Stimulated activated CD4-positive, alpha-beta T cell treated with anti-CD3 and anti-CD28 coated beads, TNF-alpha, amount 100 ng/mL, for 4 hours (primary cell): ENCODE measurements at places on chromosomes 4 and X.

DNA sequence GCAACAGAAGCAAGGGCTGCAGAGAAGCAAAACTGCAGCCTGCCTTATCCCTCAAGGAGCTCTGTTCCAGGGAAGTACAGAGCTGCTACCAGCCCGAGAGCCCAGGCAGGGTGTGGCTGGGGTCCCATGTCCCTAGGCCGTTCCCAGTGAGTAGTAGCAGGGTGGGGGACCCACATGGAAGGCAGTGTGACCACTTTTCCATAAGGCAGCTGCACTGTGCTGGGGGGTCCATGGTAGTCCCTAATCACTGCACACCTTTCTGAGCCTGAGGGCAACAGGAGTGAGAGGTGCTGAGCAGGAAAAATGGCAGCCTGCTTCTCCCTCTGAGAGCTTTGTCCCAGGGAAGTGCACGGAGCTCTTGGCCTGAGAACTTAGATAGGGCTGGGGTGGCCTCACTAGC, 135.9 kb downstream of the SH3BGRL start:
- no peak for DNase-seq

- DNase-seq, result no peak
Measured at GRCh38 chr4:107850438-107850837, 25.7 kb downstream of the SGMS2 start.

DNA sequence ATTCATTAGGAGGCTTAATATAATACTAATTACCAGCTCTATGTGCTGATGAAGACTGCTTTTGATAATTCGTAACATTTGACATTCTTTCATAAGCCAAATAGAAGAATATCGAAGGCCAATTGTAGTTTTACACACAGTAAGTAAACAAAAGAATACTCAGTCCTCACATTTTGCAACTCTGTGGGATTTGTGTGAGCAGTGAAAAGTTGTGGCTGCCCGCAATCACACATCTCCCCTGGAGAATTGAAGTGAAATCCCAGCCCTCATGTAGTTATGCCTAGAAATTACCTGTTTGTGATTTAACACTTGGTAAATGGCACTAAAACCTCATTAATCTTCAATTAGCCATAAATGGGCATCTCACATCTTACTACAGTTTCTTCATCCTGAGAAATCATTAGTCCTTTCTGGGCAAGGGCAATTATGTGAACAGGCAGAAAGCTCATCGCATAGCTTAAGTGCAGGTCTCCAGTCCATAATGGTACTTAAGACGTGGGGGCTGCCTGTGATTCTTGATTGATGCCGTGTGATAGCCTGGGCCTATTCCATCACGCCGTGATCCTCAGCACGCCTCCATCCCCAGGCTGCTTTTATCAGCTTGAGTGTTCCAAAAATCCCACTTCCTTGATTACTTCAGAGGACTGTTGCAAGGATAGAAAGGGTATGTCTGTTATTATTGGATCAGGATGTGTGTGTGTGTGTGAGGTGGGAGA, 97.9 kb upstream of the METTL14 start:
- no peak for DNase-seq

DNA sequence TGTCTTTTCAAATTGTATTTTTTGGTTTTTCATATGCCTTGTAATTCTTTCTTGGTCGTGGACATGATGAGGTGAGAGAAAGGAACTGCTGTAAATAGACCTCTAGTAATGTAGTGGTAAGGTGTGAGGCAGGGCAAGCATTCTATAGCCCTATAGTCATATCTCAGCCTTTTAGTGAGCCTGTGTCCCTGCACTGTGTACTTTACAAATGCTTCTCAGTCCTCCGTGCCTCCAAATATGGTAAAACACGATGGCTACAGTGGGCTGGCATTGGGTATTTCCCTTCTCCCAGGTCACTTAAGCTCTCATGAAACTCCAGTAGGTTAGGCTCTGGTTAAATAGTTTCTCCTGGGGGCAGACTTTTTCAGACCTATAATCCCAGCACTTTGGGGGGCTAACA, 57.9 kb upstream of the PLS3 start:
- DNase-seq, result no peak

GRCh38 chr4:123348946-123349345, 47.6 kb upstream of the SPRY1 start:
- no peak for DNase-seq

GRCh38 chr4:13903901-13904300, 276.4 kb upstream of the BOD1L1 start:
- no peak for DNase-seq

GRCh38 chr4:1783970-1784369, 9.1 kb upstream of the FGFR3 start:
- DNase-seq, result no peak

DNA sequence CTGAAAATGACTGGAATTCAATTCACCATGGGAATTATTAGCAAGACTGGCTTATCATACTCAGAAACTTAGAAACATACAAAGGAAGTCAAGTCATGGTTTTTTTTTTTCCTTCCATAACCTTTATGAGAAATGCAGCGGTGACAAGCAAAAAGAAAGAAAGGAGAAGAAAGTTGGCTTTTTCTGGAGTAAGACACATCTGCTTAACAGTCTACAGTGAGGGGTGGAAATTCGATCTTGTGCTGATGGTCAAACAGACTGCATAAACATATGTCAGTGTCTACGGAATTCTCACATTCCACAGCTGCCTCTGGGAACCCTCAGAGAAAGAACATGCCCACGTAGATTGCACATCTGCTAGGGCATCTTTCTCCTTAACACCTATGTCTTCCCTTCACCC, 54.6 kb downstream of the PROM1 start:
- DNase-seq, result no peak

- no peak for DNase-seq
Measured at GRCh38 chr4:139243448-139244365, 36.3 kb downstream of the MGARP start.

GRCh38 chrX:53724872-53725271, 38.4 kb upstream of the HUWE1 start:
- DNase-seq, result no peak

DNA sequence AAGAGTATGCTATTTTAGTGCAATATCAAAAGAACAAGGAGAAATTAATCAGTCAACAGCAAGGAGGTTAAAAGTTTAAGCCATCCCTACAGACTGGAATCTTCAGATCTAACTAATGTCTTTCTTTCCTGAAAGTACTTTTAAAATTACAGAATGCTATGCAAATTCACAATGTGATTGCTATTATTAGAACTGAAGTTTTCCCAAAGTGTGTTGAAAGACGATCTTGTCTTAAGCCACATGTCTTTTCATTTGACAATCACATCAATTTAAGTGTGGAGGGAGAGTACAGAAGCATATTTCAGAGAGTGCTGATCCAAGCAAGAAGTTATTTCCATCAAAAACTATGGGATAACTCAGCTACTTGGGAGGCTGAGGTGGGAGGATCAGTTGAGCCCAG, 64.7 kb upstream of the TNIP3 start:
- DNase-seq, result no peak

DNA sequence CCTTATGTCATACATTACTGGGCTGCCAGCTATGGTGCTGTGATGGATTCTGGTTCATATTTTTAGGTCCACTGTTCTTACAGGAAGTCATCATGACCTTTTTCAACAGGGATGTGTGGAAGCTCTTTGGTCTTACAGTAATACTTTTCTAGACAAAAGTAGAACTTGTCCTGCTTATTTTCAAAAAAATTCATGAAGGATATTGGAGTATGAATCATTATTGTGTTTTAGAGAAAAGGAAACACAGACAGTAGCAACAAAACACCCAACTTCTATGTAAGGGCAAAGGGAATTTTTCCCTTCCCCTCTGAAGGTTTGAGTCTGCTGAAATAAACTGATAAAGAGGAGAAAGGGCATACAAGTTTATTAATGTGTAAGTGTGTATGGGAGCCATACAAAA, 54.7 kb upstream of the FAM9C start:
- DNase-seq, result no peak

- no peak for DNase-seq
Measured at GRCh38 chr4:180437601-180438000, 1805.6 kb upstream of the TENM3 start.

- no peak for DNase-seq
Measured at GRCh38 chrX:19532709-19533108, 17.4 kb upstream of the MAP3K15 start.

GRCh38 chr4:8494218-8494617, 53.6 kb downstream of the TRMT44 start:
- no peak for DNase-seq

DNA sequence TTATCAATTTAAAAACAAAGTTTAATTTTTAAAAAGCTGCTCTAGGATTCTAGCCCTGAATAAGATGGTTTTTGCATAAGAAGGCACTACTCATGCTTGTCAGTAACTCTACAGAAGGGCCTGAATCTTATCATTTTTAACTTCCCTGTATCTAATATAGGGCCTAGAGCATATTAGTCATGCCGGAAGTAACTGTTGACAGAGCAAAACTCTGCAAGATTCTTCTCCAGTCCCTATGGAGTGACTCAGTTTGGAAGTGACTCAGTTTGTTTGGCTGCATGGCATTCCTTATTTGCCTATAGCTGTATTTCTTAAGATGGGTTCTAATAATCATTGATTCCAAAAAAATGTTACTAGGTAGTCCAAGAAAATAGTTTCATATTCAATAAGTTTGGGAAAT, 431.8 kb upstream of the HTR2C start:
- no peak for DNase-seq

DNA sequence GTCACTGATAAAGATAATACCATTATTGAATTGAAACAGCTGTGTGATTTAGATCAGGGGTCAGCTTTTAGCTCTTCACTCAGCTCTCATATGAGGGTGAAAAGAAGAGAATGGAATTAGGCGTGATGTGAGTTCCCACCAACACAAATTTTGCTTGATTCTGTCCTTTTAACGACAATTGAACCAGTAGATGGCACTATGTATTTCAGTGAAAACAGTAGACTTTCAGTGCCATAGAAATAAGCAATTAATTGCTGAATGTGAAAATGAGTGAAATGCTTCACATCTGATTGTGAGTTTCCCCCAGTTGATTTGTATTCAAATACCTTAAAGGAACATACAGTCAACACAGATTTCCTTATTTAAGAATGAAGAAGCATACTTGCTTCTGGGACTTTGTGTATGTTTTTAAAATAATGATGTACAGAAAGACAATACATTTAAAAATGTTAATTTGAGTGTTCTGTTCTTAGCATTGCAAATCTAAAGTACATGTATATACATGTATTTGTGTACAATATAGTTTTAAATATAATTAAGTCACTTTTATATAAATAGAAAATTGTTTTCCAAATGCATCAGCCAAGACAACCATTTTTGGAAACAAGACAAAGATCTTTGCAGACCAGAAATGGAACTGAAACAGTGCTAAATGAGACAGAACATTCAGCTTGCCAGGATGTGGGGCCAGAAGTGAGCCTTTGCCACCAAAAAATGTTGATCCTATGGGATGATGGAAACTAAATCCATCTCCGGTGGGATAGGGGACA, 178.8 kb downstream of the SNCA start:
- no peak for DNase-seq

DNA sequence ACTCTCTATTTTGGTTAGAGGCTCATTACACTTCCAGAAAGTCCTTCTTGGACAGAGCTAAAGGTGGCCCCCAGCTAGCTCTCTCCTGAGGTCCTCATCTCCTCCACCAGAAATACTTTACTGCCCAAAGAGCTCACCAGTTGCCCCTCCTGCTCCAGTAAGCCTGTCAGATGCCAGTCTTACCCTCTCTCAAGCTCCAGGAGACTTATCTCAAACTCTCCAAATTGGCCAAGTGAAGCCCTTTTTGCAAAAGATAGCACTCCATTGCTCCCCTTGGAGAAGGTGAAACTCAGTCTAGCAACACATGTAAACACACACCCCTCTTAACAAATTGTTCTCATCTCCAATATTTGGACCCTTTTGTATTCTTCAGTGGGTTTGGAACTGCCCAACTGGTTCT, 128.5 kb downstream of the ZNF330 start:
- DNase-seq, result no peak

DNA sequence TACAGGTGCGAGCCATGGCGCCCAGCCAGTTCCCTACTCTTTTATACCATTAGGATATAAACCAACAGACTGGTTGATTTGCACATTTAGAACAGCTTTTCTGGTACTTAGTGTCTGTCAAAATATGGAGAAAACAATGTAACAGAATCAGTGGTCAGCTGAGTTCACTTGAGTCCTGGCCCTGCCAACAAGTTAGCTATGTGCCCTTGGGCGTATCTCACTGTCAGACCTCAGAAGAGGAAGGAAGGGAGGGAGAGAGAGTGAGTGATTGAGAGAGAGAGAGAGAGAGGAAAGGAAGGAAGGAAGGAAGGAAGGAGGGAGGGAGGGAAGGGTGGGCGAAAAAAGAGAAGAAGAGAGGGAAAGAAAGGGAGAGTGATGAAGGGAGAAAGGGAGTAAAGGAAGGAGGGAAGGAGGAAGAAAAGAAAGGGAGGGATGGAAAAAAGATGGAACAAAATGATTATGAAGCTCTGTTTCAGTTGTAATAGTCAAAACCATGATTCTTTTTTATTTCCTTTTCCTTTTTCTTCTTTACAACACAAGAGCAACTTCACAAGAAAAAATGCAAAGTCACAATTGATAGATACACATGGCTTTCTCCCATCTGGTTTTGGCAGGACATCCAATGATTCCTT, 55.7 kb upstream of the PDGFRA start:
- no peak for DNase-seq

DNA sequence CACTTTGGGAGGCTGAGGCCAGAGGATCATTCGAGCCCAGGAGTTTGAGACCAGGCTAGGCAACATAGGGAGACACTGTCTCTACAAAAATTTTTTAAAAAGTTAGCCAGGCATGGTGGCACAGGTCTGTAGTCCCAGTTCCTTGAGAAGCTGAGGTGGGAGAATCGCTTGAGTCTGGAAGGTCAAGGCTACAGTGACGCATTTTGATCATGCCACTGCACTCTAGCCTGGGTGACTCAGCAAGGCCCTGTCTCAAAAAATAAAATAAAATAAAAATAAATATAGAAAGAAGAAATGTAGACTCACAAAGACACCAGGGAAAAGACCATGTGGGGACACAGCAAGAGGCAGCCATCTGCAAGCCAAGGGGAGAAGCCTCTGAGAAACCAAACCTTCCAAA, 42.3 kb upstream of the SLC7A3 start:
- no peak for DNase-seq

GRCh38 chr4:75189711-75190335, 256.9 kb downstream of the PARM1 start:
- no peak for DNase-seq

- no peak for DNase-seq
Measured at GRCh38 chr4:47741200-47741599, 96.7 kb downstream of the CORIN start.

DNA sequence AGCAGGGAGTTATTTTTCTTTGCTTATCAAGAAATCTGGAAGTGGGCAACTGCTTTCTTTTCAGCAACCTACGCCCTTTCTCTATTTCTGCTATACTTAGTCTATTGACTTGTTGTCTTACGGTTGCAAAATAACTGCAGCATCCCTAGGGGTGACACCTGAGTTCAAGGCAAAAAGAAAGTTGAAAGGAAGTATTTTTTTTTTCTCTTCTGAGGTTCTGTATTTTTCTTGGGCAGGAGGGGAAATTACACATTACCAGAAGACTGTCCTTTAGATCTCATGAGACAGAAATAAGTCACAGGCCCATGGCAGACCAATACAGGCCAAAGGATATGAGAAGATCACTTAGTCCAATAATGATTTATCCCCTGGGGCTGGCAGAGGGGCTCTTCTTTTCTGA, 204.7 kb upstream of the CASK start:
- DNase-seq, result no peak

GRCh38 chrX:108285918-108286317, 152.3 kb downstream of the COL4A6 start:
- DNase-seq, result no peak

- no peak for DNase-seq
Measured at GRCh38 chr4:151665022-151665784, 95.6 kb downstream of the GATB start.

GRCh38 chr4:5014007-5014682, 5.1 kb downstream of the CYTL1 start:
- DNase-seq, result no peak
